Stimulated activated effector memory CD8-positive, alpha-beta T cell treated with anti-CD3 and anti-CD28 coated beads, Interleukin-12 subunit alpha, Interleukin-12 subunit beta, amount 100 ng/mL, for 72 hours (primary cell): ENCODE measurements at places on chromosomes 16 and 17.

- peak; percentile 83 for DNase-seq
Measured at GRCh38 chr16:85819245-85819644, 19.8 kb downstream of the COX4I1 start.

- no peak for DNase-seq
Measured at GRCh38 chr17:45833920-45834319, 10.8 kb upstream of the SPPL2C start.

DNA sequence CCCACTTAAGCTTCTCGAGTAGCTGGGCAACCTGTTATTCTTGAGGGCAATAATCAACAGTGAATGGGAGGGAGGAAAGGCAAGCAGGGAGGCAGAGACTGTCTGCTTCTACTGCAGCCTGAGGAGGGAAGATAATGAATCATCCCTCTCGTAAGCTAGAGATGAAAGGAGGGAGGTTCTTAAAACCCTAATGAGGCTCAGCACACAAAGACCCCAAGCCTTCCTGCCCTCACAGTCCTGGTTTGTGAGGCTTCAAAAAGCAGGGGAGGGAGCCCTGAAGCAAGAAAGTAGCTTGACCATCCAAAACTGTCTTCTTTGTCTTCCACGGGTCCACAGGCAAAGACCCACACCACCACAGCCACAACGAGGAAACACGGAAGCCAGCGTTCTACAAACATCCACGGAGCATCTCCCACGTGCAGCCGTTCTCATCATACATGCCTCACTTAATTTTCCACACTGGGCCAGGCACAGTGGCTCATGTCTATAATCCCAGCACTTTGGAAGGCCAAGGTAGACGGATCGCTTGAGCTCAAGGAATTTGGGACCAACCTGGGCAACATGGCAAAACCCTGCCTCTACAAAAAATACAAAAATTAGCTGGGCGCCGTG lies 1.8 kb downstream of the PIK3R5 start:
- DNase-seq = no peak

- DNase-seq = no peak
Measured at GRCh38 chr17:30230596-30231125, 4.8 kb downstream of the SLC6A4 start.

- no peak for DNase-seq
Measured at GRCh38 chr17:44786551-44787081, 27.8 kb downstream of the ADAM11 start.

DNA sequence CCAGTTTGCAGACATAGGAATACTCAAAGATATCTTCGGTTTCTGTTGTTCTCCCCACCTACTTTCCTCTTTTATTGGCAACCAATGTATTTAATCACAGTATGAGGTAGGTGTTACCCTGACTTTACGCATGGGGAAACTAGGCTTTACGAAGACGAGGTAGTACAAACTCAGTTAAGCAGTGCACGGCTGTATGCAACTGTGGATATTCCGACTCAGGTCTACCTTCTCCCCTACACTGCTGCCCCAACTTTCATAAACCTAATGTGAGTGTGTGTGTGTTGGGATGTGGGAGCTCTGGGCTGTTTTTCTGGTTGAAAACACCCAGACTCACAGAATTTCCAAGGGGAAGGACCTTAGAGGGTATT lies 1.2 kb upstream of the GPT2 start:
- no peak for DNase-seq

- DNase-seq = no peak
Measured at GRCh38 chr17:68319410-68320162, 28.3 kb downstream of the ARSG start.

- no peak for DNase-seq
Measured at GRCh38 chr17:75488693-75489510, 26.4 kb downstream of the CASKIN2 start.

DNA sequence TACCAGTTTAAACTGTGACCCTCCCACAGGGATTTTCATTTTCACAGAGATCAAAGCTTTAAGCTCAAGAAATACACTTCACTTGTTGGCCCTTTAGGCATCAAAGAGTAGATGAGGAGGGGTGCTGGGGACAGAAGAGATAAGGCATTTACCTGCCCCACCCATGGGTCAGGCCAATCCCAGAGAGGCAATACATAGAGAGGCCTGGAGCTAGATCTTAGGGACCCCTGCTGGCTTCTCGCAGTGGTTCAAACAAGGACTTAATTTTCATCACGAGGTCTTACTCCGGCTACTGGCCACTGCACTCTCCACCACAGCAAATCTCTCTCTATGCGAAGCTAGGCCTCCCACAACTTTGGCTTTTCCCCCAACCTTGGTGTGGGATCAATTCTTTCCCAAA lies 46.6 kb downstream of the NOG start:
- no peak for DNase-seq

DNA sequence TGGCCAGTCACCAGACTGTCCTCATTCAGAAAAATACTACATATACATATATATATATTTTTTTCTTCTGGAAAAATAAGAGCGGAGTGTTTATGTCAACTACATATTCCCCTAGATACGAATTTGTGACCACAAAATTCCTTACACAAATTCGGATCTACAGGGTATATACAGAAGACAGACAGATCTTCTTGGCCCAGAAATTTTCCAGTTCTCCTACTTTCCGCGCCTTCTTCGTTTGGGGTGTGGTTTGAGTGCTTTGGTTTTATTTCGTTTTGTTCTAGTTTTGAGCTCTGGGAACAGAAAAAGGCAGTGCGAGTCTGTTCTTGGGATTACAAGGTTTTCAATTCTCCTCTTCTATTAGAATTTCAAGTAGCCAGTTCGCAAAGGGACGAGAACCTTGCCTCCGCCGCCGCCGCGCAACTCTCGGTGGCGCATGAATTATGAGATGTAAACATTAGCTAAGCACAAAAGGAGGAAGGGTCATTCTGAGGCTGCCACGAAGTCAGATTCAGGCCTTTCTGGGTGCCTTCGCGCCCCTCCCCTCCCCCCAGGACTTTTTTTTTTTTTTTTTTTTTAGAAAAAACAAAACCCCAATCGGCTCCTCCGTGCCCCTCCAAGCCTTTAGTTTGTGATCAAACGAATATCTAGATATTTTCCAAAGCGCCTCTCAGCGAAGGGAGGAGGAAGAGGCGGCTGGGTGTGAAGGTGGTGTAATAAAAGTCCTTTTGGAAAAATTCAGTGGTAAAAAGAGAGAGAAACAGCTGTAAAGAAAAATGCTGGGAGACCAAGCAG lies 1.8 kb upstream of the HOXB4 start:
- DNase-seq = no peak

- no peak for DNase-seq
Measured at GRCh38 chr17:74159226-74159840, 44.1 kb upstream of the RPL38 start.

- no peak for DNase-seq
Measured at GRCh38 chr16:79055251-79055970, 545.1 kb downstream of the MAF start.

DNA sequence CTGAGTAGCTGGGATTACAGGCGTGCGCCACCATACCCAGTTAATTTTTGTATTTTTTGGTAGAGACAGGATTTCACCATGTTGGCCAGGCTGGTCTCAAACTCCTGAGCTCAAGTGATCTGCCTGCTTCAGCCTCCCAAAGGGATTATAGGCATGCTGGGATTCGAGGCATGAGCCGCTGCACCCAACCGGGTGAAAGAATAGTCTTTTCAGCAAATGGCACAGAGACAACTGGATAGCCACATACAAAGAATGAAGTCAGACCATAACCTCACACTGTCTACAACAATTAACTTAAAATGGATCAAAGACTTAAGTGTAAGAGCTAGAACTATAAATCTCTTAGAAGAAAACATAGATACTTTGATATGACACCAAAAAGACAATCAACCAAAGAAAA lies 67.6 kb downstream of the TBC1D16 start:
- DNase-seq = no peak

DNA sequence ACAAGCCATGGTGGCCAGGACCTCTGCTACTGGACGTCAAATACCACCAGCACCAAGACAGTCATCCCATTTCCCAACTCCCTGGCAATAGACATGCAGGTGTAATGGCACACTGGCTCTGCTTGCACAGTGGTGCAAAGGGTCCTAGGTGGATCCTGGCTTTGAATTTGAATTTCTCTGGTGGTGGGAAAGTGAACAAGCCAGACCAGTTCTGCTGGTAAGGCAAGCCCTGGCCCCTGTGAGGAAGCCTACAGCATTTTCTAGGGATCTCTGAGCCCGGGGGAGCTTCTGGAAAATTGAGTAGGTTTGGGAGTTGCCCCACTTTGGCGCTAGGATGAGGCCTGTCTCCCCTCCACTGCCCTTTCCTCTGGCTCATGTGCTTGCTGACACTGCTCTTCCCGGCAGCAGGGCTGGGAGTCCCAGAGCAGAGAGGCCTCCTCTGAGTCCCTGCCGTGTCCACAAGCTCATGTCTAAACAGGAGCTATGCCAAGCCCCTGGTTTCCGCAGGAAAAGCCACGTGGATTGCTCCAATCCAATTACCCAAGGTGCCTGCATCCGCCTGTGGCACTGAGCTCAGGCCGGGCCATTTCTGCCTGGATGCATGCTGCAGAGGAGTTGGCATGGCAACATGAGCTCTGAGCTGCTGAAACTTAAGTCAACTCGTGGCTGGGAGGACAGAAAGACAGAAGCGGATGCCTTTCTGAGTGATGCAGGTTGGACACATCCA lies 67.0 kb downstream of the PRMT7 start:
- DNase-seq = no peak

GRCh38 chr16:50808929-50809538 lies 67.1 kb downstream of the CYLD start:
- no peak for DNase-seq

GRCh38 chr17:62587554-62587953 lies 39.9 kb upstream of the MRC2 start:
- no peak for DNase-seq

DNA sequence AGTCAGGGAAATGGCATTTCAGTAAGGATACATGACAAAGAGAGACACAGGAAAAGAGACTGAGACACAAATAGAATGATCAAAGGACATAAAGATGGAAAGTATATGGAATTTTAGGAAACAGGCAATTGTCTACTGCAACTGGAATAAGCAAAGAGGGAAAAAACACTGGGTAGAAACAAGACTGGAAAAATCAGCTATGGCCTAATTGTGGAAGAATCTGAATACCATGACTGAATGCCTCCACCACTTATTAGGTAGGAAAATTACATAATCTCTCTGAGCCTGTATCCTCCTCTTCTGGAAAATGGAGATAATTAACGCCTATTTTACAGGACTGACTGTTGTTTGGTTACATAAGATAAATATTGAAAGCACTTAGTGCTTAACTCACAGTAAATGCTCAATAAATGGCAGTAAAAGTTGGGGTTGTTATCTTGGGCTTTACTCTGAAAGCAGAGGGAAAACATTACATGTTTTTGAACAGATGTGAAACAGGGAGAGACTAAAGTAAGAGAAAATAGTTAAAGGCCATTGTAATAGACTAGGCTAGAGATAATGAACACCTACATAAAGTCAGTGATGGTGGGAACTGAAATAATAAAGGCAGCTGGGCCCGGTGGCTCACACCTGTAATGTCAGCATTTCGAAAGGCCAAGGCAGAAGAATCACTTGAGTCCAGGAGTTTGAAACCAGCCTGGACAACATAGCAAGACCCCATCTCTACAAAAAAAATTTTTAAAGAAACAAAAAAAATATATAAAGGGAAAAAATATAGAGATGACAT lies 63.5 kb upstream of the C17orf78 start:
- DNase-seq = no peak

GRCh38 chr17:29140051-29140621 lies 40.1 kb downstream of the MYO18A start:
- peak; percentile 65 for DNase-seq

GRCh38 chr16:75073545-75074303 lies 42.9 kb downstream of the LDHD start:
- no peak for DNase-seq

- DNase-seq = no peak
Measured at GRCh38 chr16:73011926-73012325, 36.0 kb downstream of the ZFHX3 start.

GRCh38 chr17:80924807-80925610 lies 66.6 kb upstream of the CHMP6 start:
- DNase-seq = no peak

DNA sequence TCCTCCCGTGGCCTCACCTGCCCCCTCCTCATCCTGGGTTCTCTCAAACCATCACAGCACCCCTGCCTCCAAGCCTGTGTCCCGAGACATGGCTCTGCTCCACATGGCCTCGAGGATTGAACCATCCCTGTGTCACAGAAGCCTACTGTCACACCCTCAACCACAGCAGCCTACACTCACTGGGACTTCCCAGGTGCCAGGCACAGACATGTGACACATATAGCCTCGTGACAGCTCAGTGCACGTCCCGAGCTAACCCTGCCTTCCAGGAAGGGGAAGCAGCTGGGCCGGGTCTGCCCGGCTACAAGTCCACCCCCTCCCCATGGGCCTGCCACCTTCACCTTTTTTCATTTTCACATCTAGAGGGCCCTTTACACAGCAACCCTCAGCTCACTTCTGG lies 238.3 kb downstream of the CPPED1 start:
- no peak for DNase-seq

DNA sequence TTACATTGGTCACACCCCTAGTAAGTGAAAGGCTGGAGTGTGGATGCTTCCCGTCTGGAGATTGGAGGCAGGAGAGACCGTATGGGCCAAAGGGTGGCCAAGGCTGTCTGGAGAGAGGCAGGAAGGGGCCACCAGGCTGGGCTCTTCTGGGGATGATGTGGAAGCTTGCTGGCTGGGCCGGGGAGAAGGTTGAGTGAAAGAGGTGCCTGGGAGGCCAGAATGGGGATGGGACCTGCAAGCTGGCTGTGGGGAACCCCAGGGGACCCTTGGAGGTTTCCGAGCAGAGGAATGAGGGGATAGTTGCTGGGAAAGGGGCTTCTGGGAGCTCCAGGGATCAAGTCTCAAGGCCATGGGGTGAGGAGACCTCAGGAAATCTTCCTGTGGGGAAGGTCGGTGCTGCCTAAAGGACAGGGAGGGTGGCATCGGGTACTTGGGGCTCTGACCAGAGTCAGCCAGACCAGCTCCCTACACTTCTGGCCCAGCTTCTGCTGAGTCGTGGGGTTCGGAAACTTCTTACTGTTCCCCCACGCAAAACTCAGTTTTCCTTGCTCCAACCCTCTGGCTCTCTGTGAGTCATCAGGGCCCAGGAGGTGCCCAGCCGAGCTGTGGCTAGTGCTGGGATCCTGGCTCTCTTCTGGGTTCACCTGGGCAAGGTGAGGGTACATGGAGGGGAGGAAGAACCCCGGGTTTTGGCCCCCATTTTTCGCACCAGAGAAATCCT lies 3.1 kb downstream of the MRC2 start:
- DNase-seq = no peak

- DNase-seq = no peak
Measured at GRCh38 chr16:63239065-63239570, 1202.9 kb upstream of the CDH8 start.
